Neuronal stem cell (in vitro differentiated cells): ENCODE measurements at places on chromosomes 6 and 20.

DNA sequence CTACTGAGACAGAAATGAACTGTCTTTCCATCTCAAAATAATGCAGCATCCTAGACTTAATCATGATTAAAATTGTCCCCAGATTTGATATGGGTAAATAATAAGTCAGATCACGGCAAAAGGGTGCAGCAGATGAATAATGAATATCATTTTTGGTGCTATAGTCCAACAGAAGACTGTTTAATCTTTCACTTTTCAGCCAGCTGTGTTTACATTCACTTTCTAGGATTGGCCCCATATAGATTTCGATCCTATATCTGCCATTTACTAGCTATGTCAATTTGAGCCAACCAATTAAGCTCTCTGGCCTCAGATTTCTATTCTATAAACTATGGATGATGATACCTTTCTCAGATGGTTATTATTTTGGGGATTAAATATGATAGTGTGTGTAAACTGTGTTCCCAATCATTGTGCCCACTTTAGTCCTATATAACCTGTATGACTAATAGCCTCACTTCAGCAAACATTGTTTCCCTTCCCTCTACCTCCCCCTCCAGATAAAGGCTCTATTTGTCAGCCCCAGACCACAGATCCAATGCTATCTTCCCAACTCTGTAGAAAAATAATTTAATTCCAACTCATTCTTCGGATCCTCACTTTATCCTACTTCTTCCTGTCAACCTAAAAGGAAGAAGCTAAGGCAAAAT lies 53.6 kb upstream of the NT5E start:
- H3K27ac ChIP-seq: no peak overlapping the region
- H3K27me3 ChIP-seq: no peaks in the 10 kb centered on the region
- H3K4me1 ChIP-seq: no peaks in the 10 kb centered on the region
- H3K36me3 ChIP-seq: no peaks in the 10 kb centered on the region

DNA sequence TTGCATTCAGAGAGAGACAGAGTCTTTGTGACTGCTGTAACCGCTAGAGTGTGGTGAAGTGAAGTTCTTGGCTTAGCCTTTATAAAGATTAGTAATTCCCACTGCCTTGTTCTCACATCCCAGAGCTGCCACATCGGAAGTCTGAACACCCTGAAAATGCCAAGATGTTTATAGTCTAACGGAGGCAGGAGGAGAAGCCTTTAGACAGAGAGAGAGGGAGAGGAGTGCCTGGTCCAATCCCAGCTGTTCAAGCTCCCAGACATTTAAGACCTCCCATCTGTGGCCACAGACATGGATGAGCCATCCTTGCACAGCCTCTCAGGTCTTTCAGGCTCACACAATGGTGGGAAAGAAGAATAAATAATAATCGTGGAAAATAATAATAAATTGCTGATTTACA lies 1422.8 kb upstream of the EYS start:
- no peaks in the 10 kb centered on the region for H3K36me3 ChIP-seq
- peaks cover 4% of the 10 kb centered on the region for H3K4me1 ChIP-seq
- H3K4me3 ChIP-seq: no peak overlapping the region
- no peak overlapping the region for H3K27ac ChIP-seq
- no peaks in the 10 kb centered on the region for H3K27me3 ChIP-seq
- DNase-seq: no peak

DNA sequence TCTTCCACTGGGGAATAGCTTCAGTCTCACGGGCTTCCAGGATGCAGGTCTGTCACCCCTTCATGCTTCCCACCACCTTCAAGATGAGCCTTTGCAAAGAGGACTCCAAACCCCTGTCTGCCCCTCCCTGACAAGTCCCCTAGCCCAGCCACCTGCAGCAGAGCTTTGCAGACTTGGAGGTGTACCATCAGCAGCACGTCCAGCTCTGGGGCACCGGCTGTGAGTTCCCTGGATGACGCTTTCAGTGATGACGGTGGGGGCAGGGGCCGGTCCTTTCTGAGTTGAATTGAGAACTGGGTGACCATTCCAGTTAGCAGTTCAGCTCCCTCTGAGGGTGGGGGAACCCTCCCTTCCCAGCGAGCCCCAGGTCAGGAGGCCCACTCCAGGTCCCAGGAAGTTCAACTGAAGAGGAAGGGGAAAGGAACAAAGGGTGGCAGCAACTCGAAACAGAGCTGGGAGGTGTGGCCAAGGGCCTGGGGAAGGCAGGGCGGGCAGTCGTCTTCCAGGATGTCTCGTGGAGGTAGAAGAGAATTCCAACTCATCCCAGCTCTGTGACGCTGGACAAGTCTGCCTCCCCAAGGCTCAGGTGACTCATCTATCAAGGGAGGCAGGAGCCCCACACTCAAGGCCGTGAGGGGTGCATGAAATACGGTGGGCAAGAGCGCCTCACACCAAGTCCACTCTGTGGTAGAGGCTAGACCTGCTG lies 86.0 kb downstream of the PTPN1 start:
- H3K27ac ChIP-seq: no peak overlapping the region
- H3K27me3 ChIP-seq: no peaks in the 10 kb centered on the region
- H3K36me3 ChIP-seq: no peaks in the 10 kb centered on the region
- H3K4me1 ChIP-seq: peaks cover 9% of the 10 kb centered on the region

GRCh38 chr6:29521006-29521680 lies 33.4 kb upstream of the MAS1L start:
- H3K4me1 ChIP-seq: peaks cover under 1% of the 10 kb centered on the region
- no peak overlapping the region for H3K27ac ChIP-seq

DNA sequence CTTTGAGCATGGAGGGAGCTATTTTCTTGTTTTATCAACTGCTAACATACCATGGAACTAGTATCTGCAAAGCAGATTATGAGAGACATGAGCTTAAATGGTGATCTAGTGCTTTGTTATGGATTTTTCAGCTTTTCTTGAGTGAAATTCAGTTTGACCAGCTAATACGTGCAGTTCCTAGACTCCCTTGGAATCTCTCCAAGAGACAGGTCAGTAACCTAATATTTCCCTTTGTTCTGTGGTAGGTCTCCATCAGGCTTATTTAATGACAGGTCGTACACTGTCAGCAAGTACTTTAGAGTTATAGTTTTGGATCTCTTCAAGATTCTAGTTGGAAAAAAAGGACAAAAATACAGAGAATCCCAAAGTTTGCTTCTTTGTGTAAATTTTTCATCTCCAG lies 43.9 kb downstream of the HDAC2 start:
- H3K4me3 ChIP-seq: no peak overlapping the region
- no peaks in the 10 kb centered on the region for H3K36me3 ChIP-seq
- DNase-seq: no peak
- H3K27me3 ChIP-seq: no peaks in the 10 kb centered on the region
- H3K4me1 ChIP-seq: no peaks in the 10 kb centered on the region

DNA sequence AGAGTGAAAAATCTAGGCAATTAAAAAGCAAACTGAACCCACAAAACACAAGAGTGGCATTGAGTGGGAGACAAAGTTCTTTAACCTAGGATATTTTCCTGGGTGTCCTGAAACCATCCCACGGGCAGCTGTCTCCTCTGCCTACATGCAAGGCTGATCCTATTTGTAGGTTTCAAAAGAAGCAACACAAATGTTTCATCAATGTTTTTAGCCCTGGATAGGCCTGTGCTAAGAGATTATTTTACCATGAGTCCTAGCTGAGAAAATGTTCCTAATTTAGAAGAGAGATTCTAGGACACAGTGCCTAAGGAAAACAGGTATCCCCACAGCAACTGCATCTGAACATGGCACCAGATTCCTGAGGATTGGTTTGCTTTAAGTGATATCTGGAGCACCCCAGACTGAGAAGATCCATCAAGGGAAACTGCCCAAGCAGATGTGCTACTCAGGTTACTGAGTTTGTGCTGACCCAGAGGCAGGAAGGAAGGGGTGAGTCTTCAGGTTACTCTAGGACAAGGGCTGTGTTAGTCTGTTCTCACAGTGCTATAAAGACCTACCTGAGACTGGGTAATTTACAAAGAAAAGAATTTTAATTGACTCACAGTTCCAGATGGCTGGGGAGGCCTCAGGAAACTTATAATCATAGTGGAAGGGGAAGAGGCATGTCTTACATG lies 111.6 kb upstream of the UST start:
- DNase-seq: no peak
- no peak overlapping the region for H3K27ac ChIP-seq
- no peaks in the 10 kb centered on the region for H3K27me3 ChIP-seq
- no peaks in the 10 kb centered on the region for H3K36me3 ChIP-seq

DNA sequence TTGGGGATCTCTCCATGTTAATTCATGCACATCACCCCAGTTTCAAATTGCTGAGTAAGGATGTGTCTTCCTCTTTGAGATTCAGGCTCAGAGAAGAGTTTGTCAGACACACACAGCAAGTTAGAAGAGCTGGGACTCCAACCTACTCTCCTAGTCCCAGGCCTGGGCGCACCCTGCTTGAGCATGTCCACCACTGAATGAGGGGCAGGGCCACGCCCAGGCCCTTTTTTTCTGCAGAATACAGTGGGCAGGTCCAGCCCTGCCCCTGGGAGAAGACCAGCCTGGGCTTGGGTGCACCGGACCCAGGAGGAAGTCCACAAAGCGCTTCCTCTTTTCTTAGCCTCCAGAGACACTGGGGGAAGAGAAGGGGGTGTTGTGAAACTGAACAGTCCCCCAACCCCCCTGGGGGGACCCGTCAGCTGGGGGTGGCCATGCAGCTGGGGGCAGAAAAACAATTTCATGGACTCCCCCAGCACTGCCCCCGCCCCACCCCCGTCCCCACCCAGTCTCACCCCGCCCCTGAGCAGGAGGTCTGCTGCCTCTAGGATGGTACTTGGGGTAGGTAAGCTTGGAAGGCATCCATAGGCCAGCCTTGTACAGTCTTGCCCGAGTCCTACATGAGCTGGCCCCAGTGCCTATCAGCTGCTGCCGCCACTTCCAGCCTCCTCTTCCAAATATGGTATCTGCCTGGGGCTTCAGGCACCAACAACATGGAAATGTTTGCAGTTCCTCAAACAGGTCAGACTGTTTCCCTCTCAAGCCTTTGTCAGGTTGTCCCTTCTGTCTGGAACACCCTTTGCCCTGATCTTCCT lies 11.7 kb upstream of the HCK start:
- no peak overlapping the region for H3K4me3 ChIP-seq
- H3K27ac ChIP-seq: no peak overlapping the region
- no peaks in the 10 kb centered on the region for H3K27me3 ChIP-seq
- DNase-seq: no peak
- no peaks in the 10 kb centered on the region for H3K36me3 ChIP-seq

DNA sequence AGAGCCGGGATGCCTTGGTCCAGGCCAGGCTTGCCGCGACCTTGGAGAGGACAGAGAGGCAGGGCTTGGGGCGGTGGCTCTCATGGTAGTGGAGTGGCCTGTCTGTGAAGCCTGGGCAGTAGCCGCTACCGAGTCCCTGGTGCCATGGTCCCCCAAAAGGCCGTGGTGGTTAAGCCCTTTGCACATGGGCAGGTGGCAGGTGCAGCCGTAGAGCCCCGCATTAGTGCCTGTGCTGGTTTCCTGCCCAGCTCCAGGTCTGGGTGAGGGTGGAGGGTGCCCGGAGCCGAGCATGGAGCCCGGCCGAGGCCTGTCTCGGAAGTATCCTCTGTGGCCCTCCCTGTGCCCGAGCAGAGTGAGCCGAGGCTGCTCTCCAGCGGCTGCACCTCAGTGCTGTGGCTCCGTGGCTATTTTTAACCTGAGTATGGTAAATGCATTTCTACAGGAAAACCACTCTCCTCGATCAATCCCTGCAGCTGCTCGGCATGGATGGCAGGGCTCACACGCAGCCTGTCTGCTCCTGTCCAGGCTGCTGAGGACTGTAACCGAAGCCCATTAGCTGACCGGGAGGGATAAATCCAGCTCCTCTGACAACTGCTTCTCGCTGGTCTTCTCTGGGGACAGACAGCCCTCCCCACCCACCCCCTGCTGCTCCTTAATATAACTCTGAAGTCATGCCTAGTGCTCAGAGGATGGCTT lies 36.3 kb upstream of the GATA5 start:
- no peaks in the 10 kb centered on the region for H3K36me3 ChIP-seq
- no peaks in the 10 kb centered on the region for H3K4me1 ChIP-seq
- no peak overlapping the region for H3K27ac ChIP-seq
- no peak overlapping the region for H3K4me3 ChIP-seq

DNA sequence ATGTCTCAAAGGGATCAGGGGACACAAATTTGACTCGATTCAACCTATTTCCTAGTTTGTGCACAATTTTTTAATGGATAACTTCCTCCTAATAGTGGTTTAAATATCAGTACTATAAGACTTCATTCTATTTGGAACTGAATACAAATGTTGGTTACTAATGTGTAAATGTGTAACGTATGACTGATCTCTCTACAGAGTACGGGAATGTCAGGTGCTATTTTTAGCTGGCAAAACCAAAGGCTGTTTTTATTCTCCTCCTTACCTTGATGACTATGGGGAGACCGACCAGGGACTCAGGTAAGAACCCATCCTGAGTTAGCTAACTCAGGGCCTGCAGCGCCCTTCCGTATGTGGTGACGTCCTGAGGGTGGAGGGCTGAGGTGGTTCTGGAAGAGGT lies 33.0 kb downstream of the PRPH2 start:
- no peak overlapping the region for H3K4me3 ChIP-seq
- H3K27ac ChIP-seq: no peak overlapping the region
- no peaks in the 10 kb centered on the region for H3K27me3 ChIP-seq
- peaks cover 84% of the 10 kb centered on the region for H3K36me3 ChIP-seq
- H3K4me1 ChIP-seq: no peaks in the 10 kb centered on the region
- no peak for DNase-seq

DNA sequence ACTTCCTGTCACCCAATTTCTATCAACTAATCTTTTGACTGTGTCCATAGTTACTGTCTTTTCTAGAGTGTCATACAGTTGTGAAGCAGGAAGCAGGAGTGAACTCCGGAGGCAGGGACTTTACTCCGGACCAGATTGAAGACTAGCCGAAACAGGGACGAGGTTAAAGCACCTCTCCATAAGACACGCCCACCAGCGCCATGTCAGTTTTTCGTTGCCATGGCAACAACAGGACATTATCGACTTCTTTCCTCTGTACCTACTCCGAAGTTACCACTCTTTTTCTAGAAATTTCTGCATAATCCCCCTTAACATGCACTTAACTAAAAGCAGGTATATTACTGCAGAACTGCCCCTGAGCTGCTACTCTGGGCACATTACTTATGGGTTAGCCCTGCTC lies 25.2 kb downstream of the TRIM38 start:
- no peaks in the 10 kb centered on the region for H3K36me3 ChIP-seq
- peaks cover 8% of the 10 kb centered on the region for H3K4me1 ChIP-seq
- H3K4me3 ChIP-seq: no peak overlapping the region

GRCh38 chr20:17965042-17965697 lies 3.4 kb downstream of the SNX5 start:
- peaks cover 18% of the 10 kb centered on the region for H3K4me1 ChIP-seq
- peak overlapping the region; percentile 2 for H3K4me3 ChIP-seq
- DNase-seq: no peak

- H3K36me3 ChIP-seq: no peaks in the 10 kb centered on the region
- DNase-seq: no peak
- H3K27me3 ChIP-seq: no peaks in the 10 kb centered on the region
- H3K4me3 ChIP-seq: no peak overlapping the region
Measured at GRCh38 chr6:111480988-111481822, 1.8 kb downstream of the REV3L start.

- H3K4me3 ChIP-seq: no peak overlapping the region
- no peaks in the 10 kb centered on the region for H3K27me3 ChIP-seq
- no peaks in the 10 kb centered on the region for H3K4me1 ChIP-seq
- no peaks in the 10 kb centered on the region for H3K36me3 ChIP-seq
- H3K27ac ChIP-seq: no peak overlapping the region
Measured at GRCh38 chr6:54515713-54516112, 207.5 kb downstream of the TINAG start.

GRCh38 chr6:31356216-31356945 lies 598 bp downstream of the HLA-B start:
- peaks cover 34% of the 10 kb centered on the region for H3K27me3 ChIP-seq
- H3K36me3 ChIP-seq: no peaks in the 10 kb centered on the region
- no peaks in the 10 kb centered on the region for H3K4me1 ChIP-seq
- H3K27ac ChIP-seq: no peak overlapping the region

- no peak overlapping the region for H3K4me3 ChIP-seq
- H3K27me3 ChIP-seq: no peaks in the 10 kb centered on the region
- H3K4me1 ChIP-seq: peaks cover 48% of the 10 kb centered on the region
- peak; percentile 81 for DNase-seq
Measured at GRCh38 chr20:49888212-49889000, 26.9 kb downstream of the SPATA2 start.
